ENCODE measurements at places on chromosomes 11 and 22.
A peak's percentile ranks its signal among the peaks of the same experiment; 100 is the strongest.

GRCh38 chr11:73206801-73207200, 11.3 kb upstream of the P2RY2 start:
- DNase-seq: no peak

DNA sequence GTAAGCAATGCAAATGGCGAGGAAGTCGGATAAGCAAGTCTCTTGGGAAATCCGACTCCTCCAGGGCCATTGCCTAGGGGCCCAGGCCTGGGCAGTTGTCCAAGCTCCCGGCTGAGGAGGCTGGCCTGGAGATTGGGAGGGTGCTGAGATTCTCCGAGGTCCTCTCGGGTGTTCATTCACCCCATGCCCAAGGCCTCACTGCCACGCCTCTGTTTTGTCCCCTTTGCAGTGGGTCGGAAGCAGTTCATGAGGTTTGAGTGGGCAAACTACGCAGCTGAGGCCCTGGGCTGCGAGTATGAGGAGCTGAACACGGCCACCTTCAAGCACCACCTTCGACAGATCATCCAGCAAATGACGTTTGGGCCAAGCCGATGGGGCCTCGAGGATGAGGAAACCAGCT, 81.3 kb downstream of the MYO18B start:
- no peak for DNase-seq

DNA sequence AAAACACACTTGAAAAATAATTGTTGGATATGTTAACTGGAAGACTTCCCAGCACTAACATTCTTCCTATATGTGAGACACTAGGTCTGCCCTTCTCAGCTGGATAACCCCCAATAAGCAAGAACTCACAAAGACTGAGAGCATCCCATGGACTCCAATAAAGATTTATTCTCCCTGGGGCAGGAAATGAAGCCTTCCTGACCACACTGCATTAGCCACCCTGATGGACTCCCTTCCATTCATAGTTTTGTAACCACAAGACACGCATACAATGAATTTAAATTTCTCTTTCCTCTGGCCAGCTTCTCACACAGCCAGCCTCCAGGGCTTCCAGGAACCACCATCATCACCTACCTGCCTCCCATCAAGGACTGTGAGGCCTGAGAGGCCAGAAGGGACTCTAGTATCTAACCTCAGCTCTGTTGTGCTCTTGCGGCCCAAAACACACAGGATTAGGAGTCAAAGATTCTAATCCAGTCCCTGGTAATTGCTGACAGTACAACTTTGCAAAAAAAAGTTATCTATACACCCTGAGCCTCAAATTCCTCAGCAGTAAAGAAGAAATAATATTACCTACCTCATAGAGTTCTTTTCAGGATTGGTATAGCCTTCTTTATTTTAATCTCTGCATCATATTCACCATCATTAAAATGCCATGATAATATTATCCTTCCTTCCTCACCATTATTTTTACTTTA, 45.6 kb upstream of the GDPD4 start:
- DNase-seq: no peak

- DNase-seq: no peak
Observed at GRCh38 chr11:6925636-6926207, 504 bp upstream of the ZNF215 start.

DNA sequence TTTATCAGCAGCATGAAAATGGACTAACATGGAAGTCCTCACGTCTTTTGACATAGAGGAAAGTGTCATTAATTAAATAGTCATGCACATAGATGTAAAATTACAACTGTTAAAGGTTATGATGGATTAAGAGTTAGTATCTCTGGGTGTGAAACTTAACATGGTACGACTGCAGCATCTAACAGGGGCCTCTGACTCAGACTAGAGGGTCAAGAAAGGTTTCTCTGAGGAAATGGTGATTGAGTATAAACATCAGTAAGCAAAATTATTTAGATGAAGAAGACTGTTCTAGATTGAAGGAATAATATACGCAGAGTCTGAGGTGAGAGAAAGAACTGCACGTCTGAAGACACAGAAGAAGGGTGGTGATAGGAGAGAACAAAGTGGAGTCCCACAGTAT, 42.1 kb upstream of the GAB2 start:
- no peak for DNase-seq

DNA sequence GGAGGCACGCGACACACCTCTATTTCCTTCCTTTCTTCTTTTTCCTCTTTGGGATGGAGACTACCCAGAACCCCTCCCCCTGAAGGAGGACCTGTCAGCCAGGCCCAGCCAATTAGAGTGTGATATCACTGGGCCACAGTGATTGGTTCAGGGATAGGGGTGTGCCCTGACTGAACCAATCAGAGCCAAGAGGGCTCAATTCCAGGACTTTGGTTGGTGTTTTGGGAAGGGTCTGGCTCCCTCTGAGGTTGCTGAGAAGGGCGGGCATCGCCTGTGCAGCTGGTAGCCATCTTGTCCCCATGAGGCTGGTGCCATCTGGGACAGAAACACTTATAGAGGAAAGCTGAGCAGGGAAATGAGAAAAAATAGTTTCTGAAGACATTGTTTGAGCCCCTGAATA, 71.4 kb downstream of the CHST1 start:
- no peak for DNase-seq

DNA sequence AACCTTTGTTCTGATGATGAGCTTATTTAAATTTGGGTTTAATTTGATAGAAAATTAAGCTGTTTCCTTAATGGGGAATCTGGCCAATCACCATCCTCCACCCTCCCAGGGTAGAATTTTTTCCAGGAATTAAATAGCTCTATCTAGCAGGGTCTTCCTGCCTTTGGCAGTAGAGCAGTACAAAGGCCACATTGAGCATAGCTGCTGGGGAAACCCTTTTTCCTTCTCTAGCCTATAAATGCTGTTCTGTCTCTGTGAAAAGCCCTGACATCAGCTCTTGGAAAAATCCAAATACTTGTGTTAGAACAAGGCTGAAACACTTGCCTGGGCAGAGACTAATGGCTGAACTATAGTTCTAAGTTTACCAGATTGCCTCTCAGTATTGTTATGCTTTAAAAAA, 55.1 kb downstream of the ARHGEF12 start:
- DNase-seq: no peak

- DNase-seq: no peak
Observed at GRCh38 chr11:68598816-68599653, 85.3 kb upstream of the GAL start.

GRCh38 chr11:33936725-33937604, 45.1 kb upstream of the LMO2 start:
- DNase-seq: no peak

DNA sequence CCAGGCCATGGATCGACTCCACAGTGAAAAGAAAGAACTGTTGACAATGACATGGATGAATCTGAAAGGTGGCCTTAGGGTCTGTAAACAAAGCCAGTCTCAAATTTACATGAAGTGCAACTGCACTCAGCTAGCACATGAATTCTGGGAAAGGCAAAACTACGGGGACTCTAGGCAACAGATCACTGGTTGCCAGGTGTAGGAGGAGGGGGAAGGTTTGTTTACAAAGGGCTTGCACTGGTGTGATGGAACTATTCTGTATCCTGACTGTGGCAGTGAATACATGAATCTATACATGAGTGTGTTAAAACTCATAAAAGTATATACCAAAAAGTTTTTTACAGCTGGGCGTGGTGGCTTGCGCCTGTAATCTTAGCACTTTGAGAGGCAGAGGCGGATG, 27.3 kb downstream of the ALX4 start:
- no peak for DNase-seq

GRCh38 chr11:7889985-7890384, 41.1 kb downstream of the OR10A6 start:
- DNase-seq: no peak

DNA sequence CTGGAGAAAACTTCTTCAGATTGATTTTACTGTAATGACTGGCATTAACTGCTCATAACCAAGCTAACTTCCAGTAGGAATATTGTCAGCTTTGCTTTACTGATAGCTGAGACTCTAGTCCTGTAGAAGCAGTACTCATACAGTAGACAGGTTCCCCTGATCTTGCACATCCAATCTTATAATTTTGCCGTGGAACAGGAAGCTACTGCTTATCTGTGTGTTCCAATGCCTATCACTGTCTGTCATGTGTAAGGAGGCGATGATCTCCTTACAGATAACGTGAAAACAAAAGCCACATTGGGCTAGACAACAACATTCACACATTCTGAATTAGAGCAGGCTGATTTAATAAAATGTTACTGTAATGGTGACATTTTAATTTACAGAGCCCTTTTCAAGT, 13.2 kb downstream of the HSD17B12 start:
- no peak for DNase-seq

- DNase-seq: no peak
Observed at GRCh38 chr11:65429068-65429681, 6.6 kb downstream of the NEAT1 start.

DNA sequence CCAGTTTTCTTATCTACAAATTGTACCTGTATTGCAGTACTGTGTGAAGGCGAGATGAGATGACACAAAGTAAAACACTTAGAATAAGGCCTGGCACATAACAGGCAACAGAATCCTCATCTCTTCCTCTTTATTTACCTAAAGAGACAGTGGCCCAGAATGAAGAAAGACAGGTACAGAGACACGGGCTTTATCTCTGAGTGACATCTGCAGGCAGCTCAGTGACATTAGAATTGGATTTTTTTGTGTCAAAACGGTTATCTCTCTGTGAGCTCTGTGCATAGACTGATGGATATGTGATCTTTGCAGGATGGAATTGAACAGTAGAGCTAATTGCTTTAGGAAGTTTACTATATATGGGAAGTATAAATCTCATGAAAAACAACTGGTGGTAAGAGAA, 36.2 kb upstream of the TRPC6 start:
- DNase-seq: no peak

DNA sequence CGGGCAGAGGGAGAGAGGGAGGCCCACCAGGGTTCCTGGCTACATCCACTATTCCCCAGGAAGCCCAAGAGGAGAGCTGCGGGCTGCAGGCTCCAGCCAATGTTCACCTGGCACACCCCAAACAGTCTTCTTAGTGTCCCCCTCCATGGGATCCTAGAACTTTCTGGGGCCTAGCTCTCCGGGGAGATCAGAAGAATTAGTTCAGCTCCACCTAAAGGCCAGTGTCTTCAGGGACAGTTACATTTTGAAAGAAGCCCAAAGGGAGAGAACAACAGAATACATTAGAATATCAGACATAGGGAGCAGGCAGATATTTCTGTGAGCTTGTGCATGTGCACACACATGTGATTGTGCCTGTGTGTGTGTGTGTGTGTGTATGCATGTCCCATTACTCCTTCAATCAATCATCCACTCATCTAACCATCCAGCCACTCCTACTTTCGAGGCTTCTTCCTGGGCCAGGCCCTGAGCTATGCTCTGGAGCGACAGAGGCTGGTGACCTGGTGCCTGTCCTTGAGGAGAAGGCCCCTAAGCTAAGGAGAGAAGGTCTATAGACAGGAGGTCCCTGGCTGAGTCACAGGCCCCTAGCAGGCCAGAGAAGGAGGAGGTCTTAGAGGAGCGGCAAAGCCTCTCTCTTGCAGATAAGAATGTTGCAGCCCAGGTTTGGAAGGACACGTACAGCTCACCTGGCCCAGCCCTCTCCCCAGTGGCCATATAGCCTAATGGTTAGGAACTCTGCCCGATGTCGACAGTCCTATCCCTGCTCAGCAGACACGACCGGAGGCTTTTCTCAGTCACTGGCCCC, 165.5 kb downstream of the DSCAML1 start:
- DNase-seq: no peak

- peak; percentile 41 for DNase-seq
Observed at GRCh38 chr22:35540595-35541253, at the start of gene RASD2. TSS of gene RASD2 (plus strand) at chr22:35540831. CDS start at chr22:35546810, 5,979 bp downstream.

- DNase-seq: no peak
Observed at GRCh38 chr11:119668676-119669075, 60.3 kb downstream of the NECTIN1 start.

DNA sequence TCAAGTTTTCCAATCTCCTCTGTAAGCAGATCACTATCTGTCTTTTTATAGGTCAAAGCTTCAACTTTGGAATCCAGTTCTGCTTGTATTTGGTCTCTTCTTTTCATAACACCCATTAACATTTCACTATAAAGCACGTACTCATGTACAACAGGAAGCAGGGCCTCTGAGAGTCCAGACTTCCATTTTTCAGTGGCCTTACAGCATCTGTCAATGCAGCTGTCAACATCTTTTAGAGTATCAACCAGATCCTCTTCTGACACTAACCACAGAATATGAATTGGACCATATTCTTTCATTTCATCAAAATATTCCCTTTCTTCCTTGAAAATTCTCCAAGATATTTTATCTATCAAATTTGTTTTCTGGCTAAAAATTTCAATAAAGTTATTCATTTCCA, 24.7 kb upstream of the SLN start:
- no peak for DNase-seq

GRCh38 chr22:46001046-46001425, 24.1 kb upstream of the WNT7B start:
- DNase-seq: no peak

GRCh38 chr11:78733031-78733430, 158.4 kb upstream of the NARS2 start:
- no peak for DNase-seq

- DNase-seq: no peak
Observed at GRCh38 chr11:111683806-111684205, 81.6 kb downstream of the SIK2 start.

DNA sequence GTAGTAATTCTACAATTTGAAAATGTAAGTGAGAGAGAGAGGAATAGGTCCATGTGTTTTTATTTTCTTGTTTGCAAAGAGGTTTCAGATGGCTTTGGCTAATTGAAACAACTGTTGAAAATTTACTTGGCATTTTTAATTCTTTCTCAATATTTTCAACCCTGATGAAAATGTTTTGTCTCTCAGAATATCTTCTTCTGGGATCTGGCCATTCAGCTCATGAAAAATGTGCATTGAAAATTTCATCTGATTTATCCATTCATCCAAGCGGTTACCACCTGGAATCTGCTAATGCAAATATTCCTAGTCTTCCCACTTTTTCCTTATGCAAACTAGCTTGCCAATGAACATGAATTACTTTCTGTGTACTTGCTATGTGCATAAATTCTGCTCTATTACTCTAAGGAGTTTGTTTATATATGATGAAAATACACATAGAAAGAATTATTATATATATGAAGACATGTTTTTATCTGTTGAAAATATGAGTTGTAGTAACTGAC, 621.2 kb downstream of the LRRC4C start:
- no peak for DNase-seq

- DNase-seq: no peak
Observed at GRCh38 chr11:33178443-33179180, 17.3 kb upstream of the CSTF3 start.
